ENCODE measurements at places on chromosomes 6 and 20. TPM values are rescaled to one million over a fixed set of nuclear protein-coding genes. Genes with fewer than 3 reads are reported as not detected.

- DNase-seq: no peak
Measured at GRCh38 chr6:53203483-53203882, 54.8 kb upstream of the GCM1 start.

- peak; percentile 19 for DNase-seq
Measured at GRCh38 chr20:11375966-11376365, 541.7 kb upstream of the BTBD3 start.

DNA sequence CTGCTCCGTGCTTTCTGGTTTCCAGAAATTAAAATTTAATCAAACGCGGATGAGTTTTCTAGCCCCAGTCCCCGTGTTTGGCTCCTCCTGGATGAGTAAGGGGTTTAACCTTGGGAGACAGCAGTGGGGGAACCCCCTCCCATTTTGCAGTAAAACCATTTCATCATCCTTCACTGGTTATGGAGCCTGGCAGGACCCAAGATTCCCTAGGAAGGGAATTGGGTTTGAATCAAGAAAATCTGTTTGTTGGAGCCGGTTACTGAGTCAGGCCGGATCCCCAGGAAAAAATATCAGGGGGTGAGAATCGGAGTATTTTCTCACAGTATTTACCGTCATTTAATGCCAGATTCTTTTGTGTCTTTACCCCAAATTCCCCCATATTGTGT is 754 bp downstream of the YWHAB start:
- DNase-seq: no peak

- DNase-seq: no peak
Measured at GRCh38 chr6:150286912-150287311, 81.9 kb upstream of the IYD start.

DNA sequence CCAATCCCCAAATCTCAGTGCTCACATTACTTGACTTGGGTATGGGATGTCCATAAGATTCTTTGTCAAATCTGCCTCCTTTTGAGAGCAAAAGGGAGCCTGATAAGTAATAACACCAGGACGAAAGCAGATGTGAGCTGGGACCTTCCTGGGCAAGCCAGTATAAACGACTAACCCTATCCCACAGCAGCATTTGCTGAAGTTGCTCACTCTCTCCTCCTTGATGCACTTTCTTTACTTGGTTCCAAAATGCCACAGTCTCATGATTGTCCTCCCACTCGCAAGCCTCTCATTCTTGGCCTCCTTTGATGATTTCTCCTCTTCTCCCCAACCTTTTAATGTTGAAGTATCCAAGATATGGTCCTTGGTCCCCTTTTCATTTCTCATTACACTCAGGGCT is 44.7 kb upstream of the TAGAP start:
- no peak for DNase-seq

DNA sequence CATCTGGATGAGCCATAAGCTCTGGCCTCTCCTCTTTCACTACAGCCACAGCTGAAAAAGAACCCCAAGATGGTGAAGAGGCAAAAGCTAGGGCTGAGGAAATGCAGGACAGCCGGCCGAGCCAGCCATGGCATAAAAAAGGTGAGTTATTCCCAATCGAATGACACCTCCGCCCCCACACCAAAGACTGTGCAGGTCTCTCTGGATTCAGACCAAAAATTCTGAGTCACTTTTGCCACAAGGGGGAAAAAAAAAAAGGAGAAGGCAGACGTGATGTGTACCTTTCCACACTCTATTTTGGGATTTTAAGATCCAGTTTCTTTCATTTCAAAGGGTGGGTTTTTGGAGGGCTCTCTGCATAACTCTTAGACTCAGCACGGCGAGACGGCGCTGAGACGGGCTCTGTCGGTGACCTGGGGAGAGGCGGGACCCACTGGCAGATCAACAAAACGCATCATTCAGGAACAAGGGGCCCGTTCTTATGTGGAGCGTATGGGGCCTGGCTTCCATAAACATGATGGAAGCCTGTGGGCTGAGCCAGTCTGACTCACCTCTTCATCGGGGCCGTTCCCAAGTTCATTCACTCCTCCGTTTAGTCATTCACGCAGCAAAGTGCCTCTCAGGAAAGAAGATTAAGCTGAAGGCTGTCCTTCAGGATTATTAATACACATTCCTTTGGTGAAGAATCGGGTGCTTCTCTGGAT is 54.8 kb downstream of the NFATC2 start:
- peak; percentile 91 for DNase-seq

DNA sequence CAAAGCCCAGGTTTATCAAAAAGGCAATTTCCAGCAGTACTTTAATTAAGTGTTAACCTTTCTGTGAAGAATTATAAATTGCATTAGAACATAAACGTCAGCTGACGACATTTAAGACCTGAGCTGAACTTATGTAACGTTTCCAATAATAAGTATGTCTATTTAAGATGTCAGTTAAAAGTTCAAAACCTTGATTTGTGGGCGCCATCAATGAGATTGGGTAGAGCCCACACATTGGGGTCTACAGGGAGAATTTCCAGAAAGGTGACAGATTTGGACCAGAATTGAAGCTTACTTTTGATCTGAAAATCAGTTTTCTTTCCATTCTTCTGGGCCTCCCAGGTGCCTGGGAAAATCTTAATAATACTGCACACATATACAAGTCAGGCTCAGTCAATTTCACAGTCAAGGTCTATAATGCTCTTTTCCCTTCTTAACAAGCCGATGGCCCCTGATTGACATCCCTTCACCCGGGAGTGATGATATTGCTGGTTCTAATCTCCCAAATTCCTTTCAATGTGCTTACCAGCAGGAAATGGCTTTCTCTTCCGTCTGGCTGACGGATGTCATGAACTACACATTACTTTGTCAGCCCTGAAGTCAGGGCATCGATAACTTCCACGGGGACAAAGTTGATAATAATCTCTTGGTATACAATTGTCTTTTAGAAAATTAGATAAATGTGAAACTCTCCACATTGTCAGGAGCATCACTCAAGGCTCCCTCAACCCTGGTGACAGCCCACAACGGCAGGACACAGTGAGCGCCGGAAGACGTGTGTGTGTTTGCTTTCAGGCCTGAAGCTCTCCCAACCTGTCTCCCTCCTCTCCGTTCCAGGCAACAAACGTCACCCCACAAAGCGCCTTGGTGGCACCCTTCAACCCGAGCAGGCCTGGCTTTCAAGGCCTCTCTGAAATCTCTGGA is 396.5 kb upstream of the CNR1 start:
- no peak for DNase-seq

DNA sequence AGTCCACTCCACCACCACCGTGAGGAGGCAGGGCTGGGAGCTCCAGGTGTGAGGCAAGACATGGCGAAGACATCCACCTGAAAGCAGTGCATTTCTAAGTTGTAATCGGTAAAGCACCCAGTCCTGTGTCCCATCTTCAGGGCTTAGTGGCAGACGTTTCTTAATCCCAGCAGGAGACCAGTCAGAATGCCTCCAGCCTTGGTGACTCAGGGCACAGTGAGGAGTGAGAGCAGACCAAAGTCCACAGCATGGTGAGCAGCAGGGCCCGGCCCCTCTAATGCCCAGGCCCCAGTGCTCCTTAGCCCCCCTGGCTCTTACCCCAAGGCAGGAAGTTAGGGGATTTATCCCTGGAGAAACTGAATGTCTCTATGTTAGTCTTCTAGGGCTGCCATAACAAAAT is 183.9 kb downstream of the SYNDIG1 start:
- DNase-seq: peak; percentile 35

- no peak for DNase-seq
Measured at GRCh38 chr20:57586943-57587277, 26.0 kb downstream of the PCK1 start.

GRCh38 chr6:74093361-74093760 is 397.4 kb downstream of the CD109 start:
- no peak for DNase-seq

DNA sequence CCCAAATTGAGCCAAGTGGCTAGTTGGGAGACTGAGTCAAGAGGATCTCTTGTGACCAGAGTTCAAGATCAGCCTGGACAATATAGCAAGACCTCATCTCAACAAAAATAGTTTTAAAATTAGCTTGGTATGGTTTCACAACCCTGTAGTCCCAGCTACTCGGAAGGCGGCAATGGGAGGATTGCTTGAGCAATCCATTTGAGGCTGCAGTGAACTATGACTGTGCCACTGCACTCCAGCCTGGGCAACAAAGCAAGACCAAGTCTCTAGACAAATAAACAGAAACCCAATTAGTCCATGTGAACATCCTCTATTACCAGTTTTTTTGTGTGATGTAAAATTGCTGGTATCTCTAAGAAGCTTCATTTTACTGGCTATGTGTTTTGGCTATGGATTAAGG is 106.2 kb downstream of the TULP4 start:
- DNase-seq: peak; percentile 53

GRCh38 chr20:38791291-38791690 is 14.2 kb upstream of the PPP1R16B start:
- no peak for DNase-seq

DNA sequence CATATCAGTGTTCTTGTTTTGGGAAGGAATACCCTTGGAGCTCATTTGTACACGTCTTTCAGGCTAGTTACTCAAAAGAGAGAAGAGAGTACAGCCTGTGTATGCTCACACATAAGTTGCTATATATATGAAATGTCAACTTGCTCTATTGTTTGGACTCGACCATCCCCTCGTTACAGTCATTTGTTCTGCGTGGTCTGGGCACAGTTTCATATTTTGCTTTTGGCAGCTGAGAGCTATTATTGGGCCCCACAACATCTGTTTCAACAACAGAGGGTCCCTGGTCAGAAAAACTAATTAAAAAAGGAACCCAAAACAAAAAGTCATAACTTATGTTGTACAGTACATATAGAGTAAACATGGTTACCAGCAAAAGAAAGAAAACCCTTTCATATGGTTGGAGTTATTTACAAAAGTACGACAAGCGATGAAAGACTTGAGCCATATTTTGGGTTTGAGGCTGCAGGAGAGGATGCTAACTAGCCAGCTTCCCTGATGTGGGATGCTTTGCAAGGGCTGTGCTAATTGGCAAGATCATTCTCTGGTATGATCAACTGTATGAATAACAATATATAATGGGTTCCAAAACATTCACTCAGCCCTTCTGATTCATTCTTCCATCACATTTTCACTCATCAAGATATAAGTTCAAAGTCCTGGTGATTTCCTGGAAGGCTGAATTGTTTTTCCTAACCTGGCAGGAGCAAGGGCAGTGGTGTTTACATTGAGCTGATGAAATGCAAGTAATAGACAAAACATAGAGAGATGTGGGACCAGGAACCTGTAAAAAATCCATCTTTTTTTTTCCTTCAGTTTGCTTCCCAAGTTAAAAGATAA is 137.9 kb downstream of the RPS12 start:
- no peak for DNase-seq

- DNase-seq: no peak
Measured at GRCh38 chr20:2741463-2741862, 48.9 kb downstream of the EBF4 start.

DNA sequence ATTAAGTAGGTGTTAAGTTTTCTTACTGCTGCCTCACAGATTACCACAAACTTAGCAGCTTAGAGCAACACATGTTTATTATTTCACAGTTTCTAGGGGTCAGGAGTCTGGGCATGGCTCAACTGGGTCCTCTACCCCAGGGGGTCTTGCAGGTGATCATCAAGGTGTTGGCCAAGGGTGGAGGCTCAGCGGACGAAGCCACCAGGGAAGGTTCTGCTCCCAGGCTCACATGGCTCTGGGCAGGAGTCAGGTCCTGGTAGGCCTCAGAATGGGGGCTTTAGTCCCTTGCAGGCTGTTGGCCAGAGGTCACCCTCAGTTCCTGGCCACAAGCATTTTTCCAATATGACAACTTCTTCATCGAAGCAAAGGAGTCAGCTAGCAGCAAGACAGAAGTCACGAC is 362.5 kb downstream of the PREX1 start:
- no peak for DNase-seq

- peak; percentile 32 for DNase-seq
Measured at GRCh38 chr20:13857304-13857703, 72.5 kb downstream of the NDUFAF5 start.

GRCh38 chr6:42281570-42281969 is 63.9 kb upstream of the MRPS10 start:
- no peak for DNase-seq

DNA sequence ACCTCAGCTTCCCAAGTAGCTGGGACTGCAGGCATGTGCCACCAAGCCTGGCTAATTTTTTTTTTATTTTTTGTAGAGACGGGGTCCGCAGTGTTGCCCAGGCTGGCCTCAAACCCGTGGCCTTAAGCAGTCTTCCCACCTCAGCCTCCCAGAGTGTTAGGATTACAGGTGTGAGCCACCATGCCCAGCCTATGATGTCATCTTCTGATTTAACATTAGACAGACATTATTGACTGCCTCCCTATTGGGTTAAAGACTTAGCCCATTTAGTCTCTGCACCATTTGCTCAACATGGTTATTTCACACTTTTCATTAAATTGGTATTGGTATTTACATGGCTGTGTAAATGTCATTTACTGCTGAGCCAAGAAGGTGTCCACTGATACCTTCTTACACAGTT is 46.1 kb downstream of the DEK start:
- DNase-seq: no peak

- DNase-seq: peak; percentile 5
Measured at GRCh38 chr20:48159145-48160008, 374.1 kb upstream of the SULF2 start.

DNA sequence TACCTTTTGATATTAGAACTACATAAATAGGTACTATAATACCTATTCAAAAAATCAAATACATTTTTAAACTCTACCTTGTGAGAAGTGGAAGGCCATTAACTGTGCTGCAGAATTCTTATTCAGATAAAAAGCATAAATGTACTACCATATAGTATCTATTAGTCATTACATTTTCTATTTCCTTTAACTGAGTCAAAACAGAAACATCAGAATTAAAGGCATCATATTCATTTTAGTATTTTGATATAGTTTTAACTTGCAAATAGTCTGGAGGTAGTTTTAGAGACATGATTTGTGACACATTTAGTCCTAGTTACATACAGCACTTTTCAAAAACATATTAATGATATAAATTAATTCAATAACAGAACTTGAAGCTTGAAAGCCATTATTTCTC is 39.9 kb upstream of the TAB2 start:
- no peak for DNase-seq

DNA sequence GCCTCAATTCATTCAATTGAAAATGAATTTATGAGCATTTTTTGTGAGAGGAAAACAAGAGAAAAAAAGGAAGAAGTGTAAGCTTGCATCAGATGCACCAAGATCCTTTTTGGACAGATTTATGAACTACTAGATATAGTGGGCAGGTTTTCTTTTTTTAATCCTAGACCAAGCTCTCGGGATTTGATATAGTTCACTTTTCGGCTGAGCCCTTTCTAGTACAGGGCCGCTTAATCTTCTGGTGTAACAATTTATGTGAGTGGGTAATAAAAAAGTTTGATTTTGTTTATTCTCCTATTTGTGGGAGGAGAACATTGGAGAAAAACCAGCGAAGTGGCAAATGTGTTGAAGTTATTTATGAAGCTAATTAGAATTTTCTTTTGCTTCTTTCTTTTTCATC is 538.0 kb downstream of the UTRN start:
- no peak for DNase-seq

The HLA-DRB5 gene
- total RNA-seq: not detected

The C6orf58 gene
- total RNA-seq: not detected

The ANKRD66 gene
- not detected for total RNA-seq

The APOM gene
- total RNA-seq: 5.0 TPM

The PREX1 gene
- total RNA-seq: 0.05 TPM

The SLC17A1 gene
- not detected for total RNA-seq

The ARFGEF2 gene
- 33.5 TPM for total RNA-seq

The MACROD2 gene
- total RNA-seq: 2.3 TPM

The FAM217A gene
- not detected for total RNA-seq

The GJA1 gene
- not detected for total RNA-seq

The ZSCAN31 gene
- 5.0 TPM for total RNA-seq
